Ascending aorta (tissue), 2 donors: ENCODE measurements at places on chromosomes 12 and 14. TPM values are rescaled to one million over a fixed set of nuclear protein-coding genes. Genes with fewer than 3 reads are reported as not detected.
A peak's percentile ranks its signal among the peaks of the same experiment; 100 is the strongest.

GRCh38 chr14:50388256-50388931 lies 8.3 kb downstream of the CDKL1 start:
- H3K4me3 ChIP-seq: no peak overlapping the region
- no peaks in the 10 kb centered on the region for H3K4me1 ChIP-seq
- H3K27ac ChIP-seq: no peak overlapping the region
- H3K27me3 ChIP-seq: no peaks in the 10 kb centered on the region
- no peak for DNase-seq

DNA sequence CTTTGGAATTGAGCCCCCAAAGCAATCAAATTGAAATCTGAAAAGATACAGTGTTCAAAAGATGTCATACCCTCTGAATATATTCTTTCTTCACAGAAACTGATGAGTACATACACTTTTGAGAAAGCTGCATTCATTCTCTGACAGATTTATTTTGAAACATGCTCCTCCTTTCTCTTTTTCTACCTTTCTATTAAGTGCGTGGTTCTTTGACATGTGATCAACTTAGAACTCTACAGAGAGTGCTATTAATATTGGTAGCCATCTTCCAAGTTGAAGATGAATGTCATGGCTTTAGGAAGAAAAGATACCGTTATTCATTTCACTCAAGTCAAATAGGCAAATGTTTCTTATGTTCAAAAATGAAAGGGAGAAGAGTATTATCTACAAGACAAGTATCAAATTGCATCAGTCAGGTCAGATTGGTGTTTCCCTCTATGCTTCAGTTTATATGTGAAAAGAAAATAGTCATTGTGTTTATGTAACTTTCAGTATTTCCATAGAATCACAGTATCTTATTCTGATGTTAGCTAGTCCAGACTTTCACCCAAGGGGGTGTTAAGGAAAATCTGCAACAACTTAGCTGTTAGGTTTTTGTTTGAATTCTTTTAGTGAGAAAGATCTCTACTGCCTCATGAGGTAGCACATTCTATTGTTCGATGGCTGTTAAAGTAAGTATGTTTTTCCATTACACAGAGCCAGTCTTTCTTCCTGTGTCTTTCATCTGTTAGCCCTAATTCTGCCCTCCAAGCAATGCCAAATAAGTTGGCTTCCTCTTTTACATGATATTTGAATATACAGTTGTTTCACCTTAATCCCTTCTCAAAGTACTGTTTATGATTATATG lies 55.4 kb upstream of the GARIN2 start:
- no peaks in the 10 kb centered on the region for H3K27me3 ChIP-seq
- no peak for DNase-seq
- no peak overlapping the region for H3K4me3 ChIP-seq

GRCh38 chr14:60311417-60311816 lies 62.4 kb downstream of the PPM1A start:
- H3K36me3 ChIP-seq: no peaks in the 10 kb centered on the region
- H3K27ac ChIP-seq: no peak overlapping the region
- H3K27me3 ChIP-seq: no peaks in the 10 kb centered on the region
- no peak overlapping the region for H3K4me3 ChIP-seq
- H3K4me1 ChIP-seq: no peaks in the 10 kb centered on the region

DNA sequence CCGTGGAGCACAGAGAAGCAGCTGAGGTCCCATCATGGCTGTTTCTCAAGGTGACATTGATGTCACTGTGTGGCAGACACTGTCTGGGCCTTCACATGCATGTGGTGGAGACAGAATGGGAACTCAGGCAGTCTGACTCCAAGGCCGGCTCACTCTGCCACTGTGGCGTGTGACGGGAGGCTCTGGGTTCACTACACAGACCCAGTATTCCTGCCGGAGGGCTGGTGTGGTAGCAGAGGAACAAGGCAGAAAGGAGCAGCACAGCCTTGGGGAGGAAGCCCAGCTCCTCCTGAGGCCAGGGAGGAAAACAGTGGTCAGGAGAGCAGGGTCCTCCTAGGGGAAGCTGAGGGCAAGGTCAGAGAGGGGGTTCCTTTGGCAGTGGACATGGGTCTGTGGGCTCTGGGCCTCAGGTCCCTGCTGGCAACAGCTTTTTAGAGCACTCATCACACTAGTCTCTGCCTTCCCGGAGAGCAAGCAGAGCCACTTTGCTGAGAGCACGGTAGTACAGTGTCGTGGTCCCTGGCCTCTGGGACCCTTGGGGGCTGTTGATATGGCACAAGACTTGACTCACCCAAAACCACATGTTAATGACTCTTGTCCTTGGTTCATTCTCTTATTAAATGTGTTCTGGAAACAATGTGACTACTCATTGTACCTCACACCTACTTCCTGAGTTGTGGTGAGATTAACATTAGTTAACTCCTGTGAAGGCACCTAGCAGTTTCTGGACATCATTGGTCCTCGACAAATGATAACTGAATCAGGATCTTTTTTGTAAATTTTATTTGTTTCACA lies 21.3 kb downstream of the DCAF4 start:
- H3K4me3 ChIP-seq: no peak overlapping the region
- DNase-seq: no peak
- no peaks in the 10 kb centered on the region for H3K4me1 ChIP-seq
- peaks cover 27% of the 10 kb centered on the region for H3K36me3 ChIP-seq

DNA sequence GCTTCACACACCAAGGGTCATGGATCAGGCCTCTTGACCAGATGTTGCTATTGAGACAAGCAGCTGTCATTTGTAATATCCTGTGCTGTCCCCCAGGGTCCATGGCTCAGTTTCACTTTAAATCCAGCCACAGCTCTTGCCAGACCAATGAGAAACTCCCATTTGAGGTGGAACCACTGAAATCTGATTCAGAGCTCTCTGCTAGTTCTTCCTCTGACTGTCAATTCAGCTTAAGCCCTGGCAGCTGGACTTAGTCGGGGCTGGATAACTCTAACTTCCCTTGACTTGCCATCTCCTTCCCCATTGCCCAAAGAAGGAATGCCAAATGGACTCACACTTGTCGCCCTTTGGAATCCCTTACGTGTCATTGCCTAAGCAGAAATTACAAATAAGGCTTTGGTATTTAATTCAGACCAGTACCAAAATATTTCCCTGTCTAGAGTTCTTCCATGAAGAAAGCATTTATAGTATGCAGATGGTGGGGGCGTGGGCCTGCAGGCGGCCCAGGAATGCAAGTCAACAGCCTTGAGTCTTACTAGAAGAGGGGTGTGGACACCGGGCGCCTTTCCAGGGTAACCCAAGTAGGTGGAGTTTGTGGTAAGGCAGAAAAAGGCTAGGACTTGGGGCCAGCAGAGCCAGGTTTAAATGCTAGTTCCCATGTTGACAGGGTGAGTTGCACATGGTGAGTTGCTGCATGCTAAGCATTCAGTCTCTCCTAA lies 96.9 kb upstream of the TMPO start:
- peaks cover 28% of the 10 kb centered on the region for H3K4me1 ChIP-seq
- DNase-seq: peak; percentile 60
- H3K4me3 ChIP-seq: no peak overlapping the region
- peak overlapping the region; percentile 76 for H3K27ac ChIP-seq
- no peaks in the 10 kb centered on the region for H3K36me3 ChIP-seq

AQP6 gene
- not detected for total RNA-seq

- no peaks in the 10 kb centered on the region for H3K4me1 ChIP-seq
- no peak overlapping the region for H3K27ac ChIP-seq
- H3K4me3 ChIP-seq: no peak overlapping the region
- no peak for DNase-seq
- no peaks in the 10 kb centered on the region for H3K27me3 ChIP-seq
Observed at GRCh38 chr12:28975564-28976340, 173.3 kb upstream of the FAR2 start.

DNA sequence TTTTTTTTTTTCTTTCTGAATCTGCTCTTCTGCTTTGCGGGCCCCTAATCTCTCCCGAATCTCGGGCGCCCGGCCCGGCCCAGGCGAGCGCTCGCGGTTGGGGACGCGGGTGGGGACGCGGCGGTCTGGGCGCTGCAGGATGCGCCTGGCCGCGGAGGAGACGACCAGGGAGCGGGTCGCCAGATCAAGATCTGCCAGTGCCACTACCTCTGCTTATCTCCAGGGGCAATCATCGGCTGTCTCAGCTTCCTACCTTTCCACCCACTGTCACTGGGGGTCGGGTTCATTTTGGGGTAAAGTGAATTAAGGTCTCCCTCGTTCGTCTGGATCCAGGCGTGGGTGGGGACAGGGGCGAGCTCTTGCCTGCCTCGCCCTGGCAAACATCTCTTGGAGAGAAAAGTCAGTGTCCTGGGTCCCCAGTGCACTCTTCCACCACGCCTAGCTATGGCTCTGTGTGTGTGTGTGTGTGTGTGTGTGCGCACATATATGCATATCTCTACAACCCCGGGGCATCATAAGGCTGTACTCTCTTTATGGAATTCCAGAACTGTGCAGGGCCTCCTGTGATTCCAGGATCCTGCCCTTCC lies 422.3 kb downstream of the VRK1 start:
- peak overlapping the region; percentile 20 for H3K4me3 ChIP-seq
- no peaks in the 10 kb centered on the region for H3K36me3 ChIP-seq
- no peak for DNase-seq
- H3K27ac ChIP-seq: no peak overlapping the region
- H3K27me3 ChIP-seq: no peaks in the 10 kb centered on the region
- H3K4me1 ChIP-seq: no peaks in the 10 kb centered on the region

DNA sequence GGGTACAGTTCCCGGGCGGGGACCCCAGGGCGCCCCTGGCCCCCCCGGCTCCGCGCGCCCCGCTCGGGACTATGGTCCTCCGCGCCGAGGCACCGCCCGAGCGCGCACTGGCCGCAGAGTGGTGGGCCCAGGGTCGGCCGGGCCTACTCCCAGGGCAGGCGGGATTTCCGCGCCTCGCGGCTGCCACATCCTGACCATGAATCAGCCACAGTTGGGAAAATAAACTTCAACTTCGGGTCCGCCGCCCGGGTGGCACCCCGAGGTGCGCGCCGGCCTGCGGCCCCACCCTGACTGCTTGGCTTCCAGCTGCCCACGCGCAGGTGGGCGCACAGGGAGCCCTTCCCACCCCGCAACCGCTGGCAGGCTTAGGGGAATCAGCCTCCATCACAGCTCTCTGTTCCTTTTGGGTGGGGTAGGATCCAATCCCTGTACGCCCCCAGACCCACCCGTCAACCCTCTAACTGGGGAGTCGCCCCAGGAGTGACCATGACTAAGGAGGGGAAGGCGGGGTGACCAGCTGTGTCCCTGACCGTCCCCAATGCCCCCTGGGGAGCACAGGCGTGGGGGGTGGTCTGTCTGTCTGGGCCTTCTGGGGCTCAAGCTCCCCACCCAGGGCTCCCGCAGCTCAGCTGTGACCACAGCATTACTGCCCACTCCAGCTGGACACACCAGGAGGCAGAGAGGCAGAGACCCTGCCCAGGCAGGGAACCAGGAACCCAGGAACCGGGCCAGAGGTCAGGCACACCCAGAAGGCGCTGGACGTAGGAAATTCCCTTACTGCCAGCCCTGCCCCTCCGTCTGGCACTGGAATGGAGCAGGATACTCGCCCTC lies 678 bp downstream of the INF2 start:
- no peak for DNase-seq
- H3K36me3 ChIP-seq: no peaks in the 10 kb centered on the region
- H3K4me1 ChIP-seq: peaks cover 17% of the 10 kb centered on the region
- H3K27me3 ChIP-seq: no peaks in the 10 kb centered on the region
- H3K27ac ChIP-seq: peak overlapping the region; percentile 80

- DNase-seq: no peak
- H3K4me3 ChIP-seq: no peak overlapping the region
- H3K36me3 ChIP-seq: no peaks in the 10 kb centered on the region
- H3K27me3 ChIP-seq: no peaks in the 10 kb centered on the region
- H3K4me1 ChIP-seq: no peaks in the 10 kb centered on the region
Observed at GRCh38 chr14:25848601-25849000, 749.2 kb downstream of the NOVA1 start.

GRCh38 chr14:99548255-99548654 lies 55.8 kb downstream of the CCDC85C start:
- no peak overlapping the region for H3K4me3 ChIP-seq
- H3K27ac ChIP-seq: no peak overlapping the region
- no peaks in the 10 kb centered on the region for H3K4me1 ChIP-seq
- no peak for DNase-seq

- H3K4me1 ChIP-seq: no peaks in the 10 kb centered on the region
- no peak overlapping the region for H3K4me3 ChIP-seq
- no peak for DNase-seq
- no peak overlapping the region for H3K27ac ChIP-seq
- H3K27me3 ChIP-seq: no peaks in the 10 kb centered on the region
Observed at GRCh38 chr12:78802593-78802992, 62.0 kb upstream of the SYT1 start.

OR6C1 gene
- total RNA-seq: not detected

DNA sequence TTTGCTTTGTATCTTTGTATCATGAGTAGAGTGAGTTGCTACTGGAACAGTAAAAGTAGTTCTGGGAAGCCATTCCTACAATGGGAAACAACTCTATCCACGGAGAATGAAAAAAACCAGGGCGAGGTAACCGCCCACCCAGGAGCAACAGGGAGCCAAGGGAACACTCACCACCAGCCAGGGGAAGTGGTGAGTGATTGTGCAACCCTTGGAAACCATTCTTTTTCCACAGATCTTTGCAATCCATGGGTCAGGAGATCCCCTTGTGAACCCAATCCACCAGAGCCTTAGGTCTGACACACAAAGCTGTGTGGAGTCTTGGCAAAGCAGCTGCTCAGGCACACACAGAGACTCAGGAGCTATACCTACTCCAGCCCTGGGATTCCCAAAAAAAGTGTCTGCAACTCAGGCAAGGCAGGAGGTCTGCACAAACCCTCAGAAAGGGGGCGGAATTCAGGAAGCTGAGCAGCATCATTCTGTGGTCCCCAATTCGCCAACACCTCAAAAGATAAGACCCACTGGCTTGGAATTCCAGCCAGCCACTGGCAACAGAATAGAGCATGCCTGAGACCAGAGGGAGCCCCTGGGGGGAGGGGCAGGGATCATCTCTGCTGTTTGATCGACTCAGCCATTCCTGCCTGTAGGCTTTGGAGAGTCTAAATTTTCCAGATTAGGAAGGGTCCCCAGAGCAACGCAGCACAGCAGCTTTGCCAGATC lies 52.1 kb upstream of the PPFIA2 start:
- DNase-seq: peak; percentile 69
- H3K4me1 ChIP-seq: peaks cover 7% of the 10 kb centered on the region
- no peaks in the 10 kb centered on the region for H3K27me3 ChIP-seq
- H3K36me3 ChIP-seq: no peaks in the 10 kb centered on the region

TIMM9 gene
- 0.96 TPM for total RNA-seq

GRCh38 chr14:104687601-104688504 lies 1.6 kb upstream of the INF2 start:
- H3K36me3 ChIP-seq: no peaks in the 10 kb centered on the region
- no peaks in the 10 kb centered on the region for H3K27me3 ChIP-seq
- no peak for DNase-seq
- peaks cover 17% of the 10 kb centered on the region for H3K4me1 ChIP-seq
- H3K4me3 ChIP-seq: no peak overlapping the region
- H3K27ac ChIP-seq: peak overlapping the region; percentile 82

RBM23 gene
- 113 TPM for total RNA-seq

GRCh38 chr14:51523243-51523642 lies 128.5 kb upstream of the FRMD6 start:
- no peaks in the 10 kb centered on the region for H3K36me3 ChIP-seq
- H3K27me3 ChIP-seq: no peaks in the 10 kb centered on the region
- no peak overlapping the region for H3K27ac ChIP-seq
- no peaks in the 10 kb centered on the region for H3K4me1 ChIP-seq
- no peak overlapping the region for H3K4me3 ChIP-seq
